ENCODE measurements at places on chromosomes 2 and 18. TPM values are rescaled to one million over a fixed set of nuclear protein-coding genes. Genes with fewer than 3 reads are reported as not detected.
A peak's percentile ranks its signal among the peaks of the same experiment; 100 is the strongest.

GRCh38 chr2:26494891-26495290, 17.0 kb upstream of the OTOF start:
- no peak for DNase-seq

DNA sequence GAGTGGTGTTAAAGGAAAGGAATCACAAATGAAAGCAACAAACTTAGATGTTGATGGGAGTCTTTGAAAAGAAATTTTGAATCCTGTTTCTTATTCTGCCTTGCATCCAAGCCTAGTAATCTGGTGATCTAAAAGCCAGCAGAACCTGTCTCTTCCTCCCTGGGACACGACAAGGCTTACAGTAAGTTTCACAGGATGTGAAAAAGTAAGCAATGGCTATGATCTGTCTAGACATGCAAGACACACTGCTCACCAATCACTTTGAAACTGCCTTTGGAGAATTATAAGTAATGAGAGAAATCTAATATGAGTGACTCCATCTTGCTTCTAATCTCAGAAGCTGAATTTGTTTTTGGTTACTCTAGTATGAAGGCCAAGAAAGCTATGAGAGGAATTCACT, 103.7 kb downstream of the KCNH7 start:
- DNase-seq: no peak

GRCh38 chr2:162746310-162746709, 92.3 kb downstream of the KCNH7 start:
- DNase-seq: no peak

DNA sequence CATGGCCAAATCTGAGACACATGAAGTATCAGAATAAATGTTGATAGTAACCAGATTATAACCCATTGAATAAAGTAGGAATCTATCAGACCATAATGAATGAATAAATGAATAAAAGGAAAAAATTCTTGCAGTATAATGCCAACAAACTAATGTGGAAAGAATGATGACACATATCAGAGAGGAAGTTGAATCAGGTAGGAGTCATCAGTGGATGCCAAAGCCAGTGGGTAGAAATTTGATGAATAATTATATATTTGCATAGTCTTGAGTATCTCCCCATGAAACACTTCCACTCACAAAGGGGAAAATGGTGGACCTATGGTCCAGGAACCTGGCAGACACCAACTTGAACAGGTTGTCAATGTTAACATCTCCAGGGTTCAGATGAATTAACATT, 68.6 kb downstream of the GALNT3 start:
- DNase-seq: no peak

DNA sequence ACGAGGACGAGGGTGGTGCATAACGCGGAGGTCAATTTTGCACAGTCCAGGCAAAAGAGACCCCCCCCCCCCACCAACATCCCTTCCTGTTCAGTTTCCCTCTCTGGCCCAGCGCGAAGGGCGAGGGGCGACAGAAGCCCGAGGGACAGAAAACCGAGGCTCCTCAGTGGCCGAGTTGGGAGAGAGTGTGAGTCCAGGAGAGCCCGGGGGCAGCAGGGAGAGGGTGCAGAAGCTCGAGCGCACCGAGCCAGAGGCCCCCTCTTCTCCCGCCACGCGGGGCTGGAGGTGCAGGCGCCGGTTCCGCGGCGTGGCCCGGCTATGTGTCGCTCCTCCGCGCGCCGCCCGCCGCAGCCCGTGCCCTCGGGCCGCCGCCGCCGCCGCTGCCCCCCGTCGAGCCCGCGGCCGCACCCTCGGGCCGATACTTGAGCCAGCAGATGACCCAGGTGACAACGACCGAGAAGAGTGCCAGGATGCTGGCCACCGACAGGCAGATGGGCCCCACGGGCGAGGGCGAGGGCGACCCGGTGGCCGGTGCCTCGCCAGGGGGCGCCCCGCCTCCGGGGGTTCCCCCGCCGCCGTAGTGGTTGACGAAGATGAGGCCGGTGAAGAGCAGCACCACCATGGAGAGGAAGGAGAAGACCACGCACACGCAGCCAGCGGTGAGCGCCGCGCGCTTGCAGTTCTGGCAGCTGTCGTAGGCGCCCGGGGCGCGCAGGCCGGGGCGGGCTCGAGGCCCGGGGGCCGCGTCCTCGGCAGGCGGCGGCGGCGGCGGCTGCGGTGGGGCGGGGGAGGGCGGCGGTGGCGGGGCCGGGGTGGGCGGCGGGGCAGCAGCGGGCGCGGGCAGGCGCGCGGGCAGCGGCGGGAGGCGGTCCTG, 20.2 kb upstream of the PAX3 start:
- DNase-seq: peak; percentile 75

The SDC1 gene
- polyA plus RNA-seq: 17.5 TPM

DNA sequence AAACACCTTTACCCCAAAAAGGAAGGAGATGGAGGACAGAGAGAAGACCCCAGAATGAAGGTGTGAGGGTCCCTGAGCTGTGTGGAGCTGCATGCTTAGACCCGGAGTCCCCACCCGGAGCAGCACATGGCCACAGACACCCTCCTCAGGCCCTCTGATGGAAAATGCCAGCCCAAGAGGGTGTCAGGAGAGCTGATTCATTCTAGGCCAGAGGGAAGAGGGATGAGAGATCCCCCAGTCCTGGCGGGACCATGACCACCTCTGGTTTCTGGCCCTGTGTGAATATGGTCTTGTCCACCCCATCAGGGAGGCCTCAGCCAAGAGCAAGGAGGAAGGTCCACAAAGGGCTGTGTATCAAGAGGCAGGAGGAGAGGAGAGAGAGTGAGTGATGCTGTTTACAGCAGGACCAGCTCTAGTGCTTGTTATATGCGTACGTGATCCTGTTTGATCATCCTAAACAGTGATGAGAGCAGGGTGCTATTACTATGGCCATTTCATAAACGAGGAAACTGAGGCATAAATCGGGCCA, 186.6 kb upstream of the HAAO start:
- DNase-seq: no peak

- no peak for DNase-seq
These were observed 114.1 kb downstream of the EPB41L3 start for GRCh38 chr18:5429681-5430080.

- DNase-seq: no peak
These were observed 2.6 kb downstream of the CHRNG start for GRCh38 chr2:232541961-232542714.

DNA sequence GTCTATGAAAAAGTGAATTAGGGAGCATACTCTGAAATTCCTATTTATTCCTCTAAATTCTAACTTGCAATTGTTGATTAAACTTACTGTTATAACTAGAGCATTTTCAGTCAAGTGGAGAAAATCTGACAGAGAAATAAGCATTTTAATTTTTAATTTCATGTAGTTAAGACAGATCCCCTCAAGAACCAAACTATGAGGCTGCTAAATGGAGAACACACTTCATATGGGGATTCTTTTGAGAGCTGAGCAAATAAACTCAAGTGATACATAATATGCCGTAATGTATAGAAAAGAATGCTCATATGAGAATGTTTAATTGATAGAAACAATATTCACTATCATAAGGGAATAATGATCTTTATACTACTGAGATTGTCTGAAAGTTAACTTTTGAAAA, 340.8 kb downstream of the ERBB4 start:
- DNase-seq: no peak

GRCh38 chr2:46717344-46718121, 198.1 kb downstream of the MCFD2 start:
- no peak for DNase-seq

DNA sequence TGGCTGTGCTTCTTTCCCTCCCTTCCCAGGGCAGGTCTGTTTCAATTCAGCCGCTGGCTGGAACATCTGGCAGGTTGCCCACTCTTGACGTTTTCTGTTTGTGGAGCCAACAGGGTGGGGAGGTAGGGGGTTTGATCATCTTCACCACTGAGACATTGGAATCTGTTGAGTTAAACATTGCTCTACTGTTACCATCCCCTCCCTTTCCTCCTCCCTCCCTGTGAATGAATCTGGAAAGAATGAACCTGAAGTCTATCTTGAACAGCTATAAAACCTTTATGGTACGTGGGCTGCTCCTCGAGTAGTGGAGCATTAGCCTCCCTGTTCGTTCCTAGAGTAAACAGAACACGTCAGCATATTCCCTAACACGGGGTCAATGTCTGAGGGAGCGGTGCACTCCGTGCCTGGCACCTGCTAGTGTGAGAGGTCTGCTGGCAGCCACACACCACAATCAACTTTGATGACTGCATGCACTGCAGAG, 249.9 kb upstream of the RBBP8 start:
- DNase-seq: peak; percentile 55
